Upper lobe of right lung (tissue), 1 donor: ENCODE measurements at places on chromosomes 1 and 21.

- no peak for DNase-seq
Measured at GRCh38 chr1:212710566-212710965, 10.9 kb upstream of the BATF3 start.

- no peak for DNase-seq
Measured at GRCh38 chr1:41827991-41828570, 90.6 kb downstream of the HIVEP3 start.

GRCh38 chr21:32587120-32587519 lies 1.8 kb upstream of the TCP10L start:
- no peak for DNase-seq

- DNase-seq = no peak
Measured at GRCh38 chr1:62082456-62083363, 111.9 kb upstream of the L1TD1 start.

- no peak for DNase-seq
Measured at GRCh38 chr1:223233410-223234169, 90.5 kb upstream of the TLR5 start.

DNA sequence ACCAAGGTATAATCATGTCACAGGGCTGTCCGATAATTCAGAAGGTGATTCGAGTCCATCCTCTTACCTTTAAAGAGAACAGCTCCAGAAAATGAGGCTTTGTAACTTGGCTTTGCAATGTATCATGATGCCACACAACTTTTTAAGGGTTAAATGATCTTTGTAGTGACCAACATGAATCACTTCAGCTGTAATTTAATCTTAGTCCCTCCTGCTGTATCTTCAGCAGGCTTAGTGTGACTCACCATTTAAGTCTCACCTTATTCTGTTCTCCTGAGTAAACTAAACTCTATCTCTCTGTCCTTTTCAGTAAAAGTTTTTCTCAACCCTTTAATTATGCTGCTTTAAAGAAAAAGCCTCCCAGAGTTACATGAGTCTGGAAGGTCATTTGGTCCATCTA lies 1.9 kb upstream of the HIVEP3 start:
- DNase-seq = no peak

- DNase-seq = no peak
Measured at GRCh38 chr1:192530254-192530653, 45.3 kb upstream of the RGS1 start.

DNA sequence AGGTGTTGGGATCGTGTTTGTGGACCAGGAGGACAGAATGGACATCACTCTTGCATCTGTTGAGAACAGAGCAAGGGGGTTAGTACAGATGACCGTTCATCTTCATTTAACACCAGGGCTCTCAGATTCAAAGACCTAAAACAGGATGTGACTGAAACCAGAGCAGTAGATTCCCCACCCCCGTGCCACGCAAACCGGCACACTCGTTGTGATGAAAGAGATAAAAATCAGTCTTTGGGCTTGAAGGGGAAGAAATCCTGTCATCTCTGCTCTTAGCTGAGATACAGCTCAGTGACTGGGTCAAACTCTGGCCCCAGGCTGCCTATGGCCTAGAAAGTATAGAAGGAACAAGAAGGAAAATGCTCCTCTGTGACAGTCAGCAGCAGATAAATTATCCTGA lies 146.2 kb upstream of the KRTAP19-8 start:
- DNase-seq = no peak

GRCh38 chr1:118828038-118828437 lies 160.1 kb downstream of the TBX15 start:
- no peak for DNase-seq

DNA sequence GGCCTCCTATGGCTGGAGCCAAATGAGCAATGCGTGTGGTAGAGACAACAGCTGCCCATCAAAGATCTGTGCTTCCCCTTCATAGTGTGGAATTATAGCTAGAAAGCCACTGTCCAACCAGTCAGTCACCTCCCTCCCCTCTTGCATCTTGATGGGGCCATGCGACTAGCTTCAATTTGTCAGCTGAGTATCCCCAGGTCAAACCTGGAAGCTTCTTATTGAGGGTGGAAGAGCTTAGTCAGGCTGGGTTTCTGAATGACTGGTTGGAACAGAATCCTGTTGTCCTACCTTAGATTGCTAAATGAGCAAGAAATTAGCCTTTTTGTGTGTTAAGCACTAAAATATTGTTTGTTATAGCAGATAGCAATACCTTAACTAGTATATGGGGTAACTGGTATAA lies 625.4 kb downstream of the PTPRC start:
- no peak for DNase-seq

GRCh38 chr1:52002038-52002917 lies 11.8 kb upstream of the RAB3B start:
- DNase-seq = no peak

- DNase-seq = no peak
Measured at GRCh38 chr1:68180441-68181164, 51.7 kb downstream of the WLS start.

DNA sequence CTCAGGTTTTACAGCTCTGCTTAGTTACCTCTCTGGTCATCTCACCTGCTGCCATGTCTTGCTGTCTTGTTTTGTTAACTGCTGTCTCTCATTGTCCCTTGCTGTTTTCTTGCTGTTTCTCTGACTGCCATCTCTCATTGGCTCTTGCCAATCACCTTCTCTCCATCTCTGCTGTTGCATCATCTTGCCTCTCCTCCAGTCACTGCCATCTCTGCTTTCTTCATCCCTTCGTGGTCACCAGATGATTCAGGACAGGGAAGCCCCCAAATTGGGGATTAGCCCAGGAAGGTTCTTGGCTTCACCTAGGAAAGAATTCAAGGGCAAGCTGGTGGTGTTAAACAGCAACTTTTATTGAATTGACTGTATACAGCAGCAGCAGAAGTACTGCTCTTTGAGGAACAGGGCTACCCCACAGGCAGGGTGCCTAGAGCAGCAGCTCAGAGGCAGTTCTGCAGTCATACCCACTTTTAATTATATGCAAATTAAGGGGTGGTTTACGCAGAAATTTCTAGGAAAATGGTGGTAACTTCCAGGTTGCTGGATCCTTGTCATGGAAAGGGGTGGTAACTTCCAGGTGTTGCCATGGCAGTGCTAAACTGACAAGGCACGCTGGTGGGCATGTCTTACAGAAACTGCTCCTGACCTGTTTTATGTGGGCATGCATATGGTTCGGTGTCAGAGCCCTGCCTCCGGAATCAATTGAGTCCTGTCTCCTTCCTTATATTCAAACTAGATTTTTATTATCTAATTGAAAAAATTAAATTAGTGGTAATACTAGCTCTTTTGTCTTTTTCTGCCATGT lies 33.4 kb downstream of the SUCO start:
- DNase-seq = no peak

- DNase-seq = no peak
Measured at GRCh38 chr1:78624035-78624434, 3.8 kb downstream of the IFI44L start.

- peak; percentile 69 for DNase-seq
Measured at GRCh38 chr1:35929730-35930592, 944 bp upstream of the AGO3 start.

DNA sequence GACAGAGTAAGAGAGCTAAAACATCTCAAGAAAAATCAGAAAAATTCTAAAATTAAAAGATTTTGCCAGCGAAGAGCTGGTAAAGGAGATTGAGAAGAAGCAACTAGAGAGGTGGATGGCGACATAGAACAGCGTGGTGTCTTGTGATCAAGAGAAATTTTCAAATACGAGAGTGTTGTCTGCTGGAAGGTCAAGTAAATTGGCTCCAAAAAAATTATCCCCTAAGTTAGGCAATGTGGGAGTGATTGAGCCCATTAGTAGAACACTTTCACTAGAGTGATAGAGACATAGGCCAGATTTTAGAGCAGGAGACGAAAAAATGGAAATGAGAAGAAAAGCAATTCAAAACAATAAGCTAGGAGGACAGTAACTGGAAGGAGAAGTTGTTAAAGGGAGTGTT lies 94.3 kb upstream of the MPC2 start:
- no peak for DNase-seq

- no peak for DNase-seq
Measured at GRCh38 chr21:36765229-36765628, 66.3 kb downstream of the SIM2 start.

DNA sequence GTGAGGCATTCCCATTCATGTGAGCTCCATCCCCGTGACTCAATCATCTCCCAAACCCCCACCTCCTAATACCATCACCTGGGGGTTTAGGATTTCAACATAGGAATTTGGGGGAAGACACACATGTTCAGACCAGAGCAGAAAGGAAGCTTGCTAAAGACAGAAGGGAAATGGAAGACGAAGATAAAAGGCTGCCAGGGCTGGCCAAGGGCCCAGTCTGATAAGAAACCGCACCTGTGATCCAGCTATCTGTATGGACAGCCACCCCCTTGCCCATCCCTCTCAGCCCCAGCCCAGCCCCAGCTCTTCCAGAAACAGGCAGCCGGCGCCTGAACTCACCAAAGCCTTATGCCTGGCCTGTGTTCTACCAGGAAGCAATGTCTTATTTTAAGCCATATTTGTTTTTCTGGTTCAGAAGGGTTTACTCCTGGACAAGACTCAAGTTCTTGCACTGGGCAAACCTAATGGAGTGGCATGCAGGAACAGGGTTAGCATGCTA lies 198.4 kb upstream of the VAMP3 start:
- DNase-seq = no peak

GRCh38 chr1:222600281-222600680 lies 10.5 kb upstream of the TAF1A start:
- no peak for DNase-seq

GRCh38 chr1:156912861-156913808 lies 7.3 kb upstream of the LRRC71 start:
- peak; percentile 85 for DNase-seq

DNA sequence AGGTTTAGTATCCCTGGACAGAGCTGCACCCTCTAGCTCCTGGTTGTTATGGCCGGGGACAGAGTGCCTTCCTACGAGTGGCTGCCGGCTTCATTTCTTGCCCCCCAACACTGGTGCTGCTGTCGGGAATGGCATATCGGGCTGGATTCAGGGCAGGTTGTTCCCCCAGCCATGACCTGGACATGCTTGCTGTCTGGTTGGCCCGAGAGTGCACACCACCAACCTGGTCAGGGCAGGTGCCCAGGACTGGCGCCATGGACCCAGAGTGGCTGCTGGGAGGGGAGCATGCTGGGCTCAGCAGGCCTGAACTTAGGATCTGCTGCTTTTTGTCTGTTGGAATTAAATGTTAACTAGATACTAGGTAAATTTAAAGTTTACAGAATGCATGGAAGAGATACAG lies 21.8 kb downstream of the H6PD start:
- DNase-seq = no peak
